ENCODE measurements at places on chromosomes 3 and 15. TPM values are rescaled to one million over a fixed set of nuclear protein-coding genes. Genes with fewer than 3 reads are reported as not detected.
A peak's percentile ranks its signal among the peaks of the same experiment; 100 is the strongest.

DNA sequence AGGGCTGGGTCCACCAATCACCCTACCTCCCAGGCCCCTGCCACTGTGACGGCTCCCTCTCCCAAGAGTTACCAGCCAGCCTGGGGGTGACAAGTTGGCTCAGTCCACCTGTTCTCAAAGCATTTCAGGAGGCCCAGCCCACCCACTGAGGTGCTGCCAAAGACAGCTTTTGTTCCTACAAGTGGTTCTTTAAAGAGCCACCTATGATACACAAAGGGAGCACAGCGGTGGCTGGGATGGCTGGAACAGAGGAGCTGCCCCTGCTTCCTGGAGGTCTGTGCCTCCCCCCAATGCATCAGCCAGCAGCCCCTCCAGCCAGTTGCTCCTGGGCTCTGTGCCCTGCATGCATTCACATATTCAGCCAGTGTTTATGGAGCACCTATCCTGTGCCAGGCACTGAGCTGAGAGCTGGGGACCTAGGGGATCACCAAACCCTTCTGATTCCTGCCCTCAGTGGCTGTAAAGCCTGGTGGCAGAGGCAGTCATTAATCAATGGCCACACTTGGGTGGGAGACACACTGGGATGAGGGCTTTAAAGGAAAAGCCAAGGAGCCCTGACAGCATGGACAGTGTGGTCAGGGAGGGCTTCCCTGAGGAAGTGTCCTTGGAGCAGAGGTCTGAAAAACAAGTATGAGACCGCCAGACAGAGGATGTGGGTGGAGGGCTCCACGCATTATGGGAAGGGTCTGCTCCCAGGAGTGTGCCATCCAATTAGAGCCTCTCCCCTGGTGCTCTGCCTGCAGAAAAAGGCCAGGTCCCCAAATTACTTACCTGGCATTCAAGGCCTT lies 107.1 kb upstream of the LINGO1 start:
- no peak for DNase-seq

MEX3B gene
- 4.3 TPM for total RNA-seq

DNA sequence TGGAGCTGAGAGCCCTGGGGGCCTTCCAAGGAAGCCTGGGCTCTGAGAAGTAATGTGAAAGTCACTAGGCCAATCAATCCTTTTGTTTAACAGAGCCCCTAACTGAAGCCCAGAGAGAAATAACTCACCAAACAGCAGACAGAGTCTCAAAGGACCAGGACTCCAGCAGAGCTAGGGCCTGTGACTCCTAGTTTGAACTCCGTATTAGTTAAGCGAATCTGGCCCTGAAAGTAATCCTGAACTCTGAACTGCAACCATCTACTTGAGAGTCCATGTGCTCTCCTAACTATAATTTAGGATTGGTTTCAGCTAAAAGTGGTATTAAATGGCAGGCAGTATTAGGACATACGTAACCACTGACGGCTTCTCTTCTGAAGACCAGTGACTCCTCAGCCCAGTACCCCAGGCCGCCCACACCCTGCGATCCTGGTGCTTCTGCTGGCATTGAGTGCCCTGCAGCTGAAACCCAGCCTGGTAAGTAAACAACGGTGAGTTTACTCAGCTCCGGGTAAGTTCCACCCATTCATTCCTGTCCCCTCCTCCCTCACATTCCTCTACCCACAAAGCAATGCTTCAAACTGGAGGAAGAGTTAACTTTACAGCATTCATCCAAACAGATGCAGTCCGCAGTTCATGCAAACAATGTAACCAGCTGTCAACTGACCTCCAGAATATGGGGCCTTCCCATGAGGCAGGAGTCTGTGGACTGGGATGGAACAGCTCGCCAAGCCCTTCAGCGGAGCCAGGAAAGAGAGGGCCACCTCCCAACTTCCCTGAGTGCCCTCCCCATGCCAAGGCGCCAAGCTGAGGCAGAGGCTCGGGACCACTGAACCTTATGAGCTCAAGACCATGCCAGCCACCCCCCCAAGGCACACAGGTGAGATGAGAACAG lies 7.3 kb downstream of the MYO5C start:
- no peak for DNase-seq

GRCh38 chr15:31080591-31081014 lies 20.9 kb downstream of the TRPM1 start:
- peak; percentile 73 for DNase-seq

ARF4 gene
- 88.9 TPM for total RNA-seq

STXBP5L gene
- total RNA-seq = 14.3 TPM

DNA sequence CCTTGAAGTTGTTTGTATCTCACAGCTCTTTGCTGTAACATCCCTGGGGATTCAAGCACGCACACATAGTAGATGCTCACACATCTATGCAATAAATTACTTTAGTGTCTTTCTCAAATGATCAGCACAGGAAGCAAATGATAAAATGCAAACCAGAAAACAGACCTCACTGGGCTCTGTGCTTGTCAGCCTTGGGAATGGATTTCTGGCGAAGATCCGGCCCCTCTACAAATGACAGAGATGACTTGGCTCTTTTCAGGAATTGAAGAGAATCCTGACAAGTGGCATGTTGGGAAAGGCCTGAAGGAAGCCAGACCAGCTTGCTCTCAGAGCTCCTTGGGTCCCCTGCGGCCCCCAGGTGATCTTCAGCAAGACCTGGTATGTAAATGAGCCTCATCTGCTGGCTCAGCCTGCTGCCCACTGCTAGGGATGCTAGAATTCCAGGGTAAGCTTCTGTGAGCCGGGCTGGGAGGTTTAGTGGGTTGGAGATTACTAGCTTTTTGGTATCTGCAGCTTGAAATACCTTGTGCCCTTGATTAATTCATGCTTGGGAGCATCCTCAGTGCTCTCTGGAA lies 54.1 kb downstream of the LPP start:
- no peak for DNase-seq

DNA sequence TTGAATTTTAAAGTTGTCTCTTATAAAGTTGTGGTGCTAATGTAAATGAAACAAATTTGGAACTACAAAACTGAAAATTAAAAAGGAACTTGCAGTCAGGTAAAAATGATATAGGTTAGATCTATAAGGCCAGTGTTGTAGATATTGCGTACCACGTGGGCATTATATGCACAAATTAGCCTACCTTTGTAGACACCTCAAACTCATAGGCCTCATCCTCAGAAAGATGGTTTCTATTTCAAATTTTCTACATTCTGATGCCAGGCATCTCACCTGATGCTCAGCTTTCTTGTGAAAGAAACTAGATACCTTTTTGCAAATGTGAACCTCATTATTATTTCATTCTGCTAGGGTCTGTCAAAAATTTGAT lies 25.6 kb downstream of the TMEM207 start:
- no peak for DNase-seq

DNA sequence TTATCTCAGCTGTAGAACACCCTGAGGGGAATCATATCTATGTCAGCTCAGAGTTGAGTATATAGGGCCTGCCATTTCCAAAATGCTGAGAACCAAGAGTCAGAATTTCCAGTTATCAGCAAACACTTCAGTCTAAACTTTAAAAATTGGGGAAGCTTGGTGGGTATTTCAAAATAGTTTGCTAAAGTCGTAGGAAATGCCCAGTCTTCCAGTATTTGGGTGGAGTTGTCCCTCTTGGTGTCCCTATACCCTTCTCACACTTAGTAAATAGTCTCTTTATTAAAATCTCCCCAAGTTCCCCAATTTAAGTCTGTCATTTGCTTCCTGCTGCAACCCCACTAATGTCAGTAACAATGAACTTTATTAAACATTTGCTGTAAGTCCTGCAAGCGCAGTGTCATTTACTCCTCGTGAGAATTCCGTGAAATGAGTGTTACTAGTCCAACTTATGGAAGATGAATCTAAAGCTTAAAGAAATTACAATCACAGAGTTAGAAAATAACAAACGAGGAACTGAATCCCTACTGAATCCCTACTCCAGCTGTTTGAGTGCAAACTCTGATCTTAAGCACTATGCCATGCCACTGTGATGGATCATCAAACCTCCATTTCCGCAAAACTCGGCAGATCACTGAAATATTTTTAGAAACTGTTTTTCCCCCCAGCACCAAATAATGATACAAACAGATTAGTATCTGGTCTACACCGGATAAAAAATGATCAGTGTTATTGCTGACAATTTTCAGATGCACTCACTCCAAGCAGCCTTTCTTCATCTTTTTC lies 341.7 kb upstream of the PROK2 start:
- no peak for DNase-seq

PATL2 gene
- total RNA-seq = 0.66 TPM

- DNase-seq = no peak
Measured at GRCh38 chr3:63654211-63654610, 1.7 kb downstream of the SNTN start.

- no peak for DNase-seq
Measured at GRCh38 chr3:66206806-66207205, 14.0 kb upstream of the SLC25A26 start.

All from sigmoid colon (tissue), 7 donors.